Fibroblast of skin of left quadriceps (primary cell): ENCODE measurements at places on chromosomes 3 and 15.
A peak's percentile ranks its signal among the peaks of the same experiment; 100 is the strongest.

DNA sequence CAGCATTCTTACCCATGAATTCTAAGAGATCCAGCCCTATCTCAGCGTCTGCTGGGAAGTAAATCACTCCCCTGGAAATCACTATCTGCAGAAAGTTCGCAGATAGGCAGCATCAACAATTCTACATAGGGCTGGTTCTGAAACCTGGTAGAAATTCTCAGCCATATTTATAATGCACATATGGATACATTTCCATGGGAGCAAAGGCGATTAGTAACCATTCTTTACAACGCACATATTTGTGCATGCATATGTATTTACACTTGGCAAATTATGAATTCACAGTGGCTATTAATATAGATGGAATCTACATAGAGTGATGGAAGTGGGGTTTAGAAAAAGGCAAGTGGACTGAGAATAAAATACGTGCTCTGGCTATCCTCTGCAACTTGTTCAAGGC is 128.0 kb upstream of the FOXB1 start:
- no peak for DNase-seq

DNA sequence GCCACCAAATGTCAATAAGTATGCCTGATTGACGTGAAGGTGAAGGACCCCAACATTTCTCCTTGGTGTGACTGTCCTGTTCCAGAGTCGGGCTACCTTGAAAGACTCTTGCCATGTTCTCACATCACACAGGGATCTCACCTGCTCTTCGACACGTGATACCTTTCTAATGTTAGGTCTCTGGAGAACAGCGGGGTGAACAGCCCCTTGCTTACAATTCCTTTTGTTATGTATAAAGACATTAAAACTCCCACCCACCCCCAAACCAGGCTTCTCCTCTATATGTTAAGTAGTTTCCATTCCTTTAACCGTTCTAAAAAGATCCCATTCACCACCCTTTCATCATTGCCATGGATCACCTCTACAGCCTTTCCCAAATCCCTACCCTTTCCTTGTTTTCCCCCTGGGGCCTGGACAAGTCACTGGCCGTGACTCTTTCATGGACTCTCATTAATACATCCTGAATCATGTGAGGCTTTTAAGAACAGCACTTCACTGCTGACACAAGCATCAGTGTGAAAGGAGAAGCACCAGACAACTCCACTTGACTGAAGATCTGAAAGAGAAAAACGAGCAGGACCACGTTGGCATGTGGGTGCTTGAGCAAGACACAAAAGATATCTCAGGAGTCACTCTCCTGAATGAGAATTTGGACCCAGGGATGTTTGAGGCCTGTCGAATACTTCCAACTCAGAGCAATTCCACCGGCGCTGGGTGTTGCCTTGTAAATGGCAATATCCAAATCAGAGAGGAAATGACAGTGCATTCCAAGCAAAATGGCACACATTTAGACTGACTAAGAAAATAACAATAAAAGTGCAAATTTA is 115.0 kb downstream of the FOXP1 start:
- no peak for DNase-seq

DNA sequence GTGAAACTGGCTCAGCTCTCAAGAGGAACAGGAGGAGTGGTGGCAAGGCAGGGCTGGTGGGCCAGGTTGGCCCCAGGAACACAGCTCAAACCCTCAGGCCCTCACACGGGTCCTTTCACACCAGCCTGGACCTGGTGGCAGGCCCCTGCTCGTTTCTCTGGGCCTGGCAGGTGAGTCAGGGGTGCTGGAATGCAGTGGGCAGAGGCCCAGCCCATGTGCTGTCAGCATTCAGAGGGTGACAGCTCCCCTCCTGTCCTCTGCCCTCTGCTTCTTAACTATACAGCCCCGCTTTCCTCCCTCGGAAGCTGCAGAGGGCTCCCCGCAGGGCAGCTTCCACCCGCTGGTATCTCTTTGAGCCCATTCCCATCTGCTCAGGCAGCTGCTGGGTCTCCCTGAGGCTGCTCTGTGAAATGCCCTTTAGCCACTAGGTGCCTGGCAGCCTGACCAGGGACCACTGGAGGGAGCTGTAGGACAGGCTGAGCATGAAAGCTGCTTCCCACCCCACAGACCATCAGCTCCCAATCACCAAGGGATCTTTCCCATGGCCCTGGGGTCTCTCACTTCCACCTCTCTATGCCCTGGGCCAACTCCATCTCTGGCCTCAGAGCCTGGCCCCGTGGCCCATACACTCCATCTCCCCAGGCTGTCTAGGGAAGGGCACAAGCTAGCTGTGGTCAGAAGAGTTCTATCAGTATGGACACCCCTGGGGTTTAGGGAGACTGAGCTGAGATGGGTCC is 24.8 kb downstream of the SHF start:
- DNase-seq = peak; percentile 37

GRCh38 chr15:63972801-63973200 is 73.5 kb downstream of the DAPK2 start:
- no peak for DNase-seq

GRCh38 chr15:59303633-59304032 is 69.0 kb downstream of the MYO1E start:
- no peak for DNase-seq

GRCh38 chr15:93683651-93684050 is 547.7 kb upstream of the MCTP2 start:
- DNase-seq = no peak

DNA sequence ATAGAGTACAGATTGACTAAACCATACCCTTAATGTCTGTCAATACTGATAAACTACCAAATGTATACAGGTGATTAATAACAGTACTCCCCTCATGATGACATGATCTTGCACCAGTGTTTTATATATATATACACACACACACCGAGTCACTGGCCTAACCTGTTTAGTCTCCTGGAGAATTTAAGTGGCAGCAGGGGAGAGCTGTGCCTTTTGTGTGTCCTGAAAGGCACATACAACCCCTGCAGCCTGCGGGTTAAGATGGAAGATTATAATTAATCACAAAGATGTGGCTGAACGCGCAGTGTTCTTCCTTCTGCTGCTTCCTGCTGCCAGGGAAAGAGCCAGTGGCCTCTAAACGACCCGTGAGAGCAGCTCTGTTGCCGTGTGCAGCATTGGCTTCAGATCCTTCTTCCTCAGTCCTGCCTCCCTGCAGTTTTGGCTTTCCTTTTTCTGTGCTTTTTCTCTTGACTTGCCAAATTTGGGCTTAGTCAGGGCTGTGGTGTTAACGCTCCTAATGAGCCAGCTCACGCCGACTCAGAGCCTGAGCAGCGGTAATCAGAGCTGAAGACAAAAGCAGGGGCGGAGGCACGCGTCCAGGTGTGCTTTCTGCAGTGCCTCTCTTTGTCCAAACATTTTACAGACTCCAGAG is 42.5 kb upstream of the UBE3A start:
- no peak for DNase-seq

DNA sequence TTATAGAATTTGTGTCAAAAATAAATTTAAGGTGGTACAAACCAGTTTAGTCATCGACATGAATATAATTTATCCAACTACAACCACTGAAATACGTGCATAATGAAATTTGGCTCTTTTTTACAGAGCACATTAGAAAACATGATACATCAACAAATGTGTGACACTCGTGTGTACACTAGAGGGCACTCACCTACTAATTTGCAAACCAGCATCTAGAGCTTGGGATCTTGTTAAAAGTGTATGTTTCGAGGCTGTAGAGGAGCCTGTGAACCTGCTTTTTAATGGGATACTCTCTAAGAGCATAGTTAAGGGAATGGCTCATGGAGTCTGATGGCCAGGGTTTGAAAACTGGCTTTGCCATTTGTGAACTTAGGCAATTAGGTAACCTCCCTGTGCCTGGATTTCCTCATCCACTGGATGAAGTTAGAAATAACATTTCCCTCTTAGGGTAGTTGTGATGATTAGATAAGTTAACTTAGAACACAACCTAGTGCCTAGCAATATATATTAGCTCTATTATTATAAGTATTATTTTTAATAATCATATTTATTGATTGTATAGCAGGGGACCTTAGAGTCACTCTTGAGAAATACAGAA is 8.8 kb upstream of the CPOX start:
- DNase-seq = peak; percentile 39

- DNase-seq = no peak
Measured at GRCh38 chr15:75573648-75574384, 5.3 kb downstream of the PTPN9 start.

DNA sequence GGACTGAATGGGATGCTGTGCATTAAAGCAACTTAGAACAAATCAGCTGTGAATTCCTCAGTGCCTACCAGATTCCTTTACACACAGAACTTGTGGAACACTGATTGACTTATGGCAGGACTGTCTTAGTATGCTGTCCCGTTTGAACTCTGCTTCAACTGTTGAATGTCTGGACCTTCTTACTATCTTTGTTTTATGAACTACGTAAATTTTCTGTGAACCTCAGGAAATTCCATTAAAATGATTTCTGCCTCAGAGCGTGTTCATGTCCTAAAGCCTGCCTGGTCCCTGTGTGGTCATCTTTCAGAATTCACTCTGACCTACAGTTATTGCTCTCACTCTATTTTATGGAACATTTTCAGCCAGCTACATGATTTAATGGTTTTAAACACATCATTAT is 29.4 kb upstream of the FBN1 start:
- peak; percentile 44 for DNase-seq

DNA sequence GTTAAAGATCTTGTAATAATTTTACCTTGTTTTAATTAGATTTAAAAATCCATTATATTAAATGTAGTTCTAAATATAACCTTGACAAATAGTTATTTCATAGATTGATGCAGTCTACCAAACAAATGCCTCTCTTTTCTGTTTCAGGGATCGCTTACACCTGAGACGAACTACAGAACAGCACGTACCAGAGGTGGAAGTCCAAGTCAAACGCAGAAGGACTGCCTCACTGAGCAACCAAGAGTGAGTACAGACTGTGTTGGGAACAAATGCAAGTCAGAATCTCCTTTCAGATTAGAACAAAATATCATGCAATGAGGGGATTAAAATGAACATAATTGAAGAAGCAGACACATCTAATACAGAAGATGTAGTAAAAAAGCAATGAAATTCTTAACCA is 7.2 kb downstream of the SNRPN start:
- DNase-seq = no peak

DNA sequence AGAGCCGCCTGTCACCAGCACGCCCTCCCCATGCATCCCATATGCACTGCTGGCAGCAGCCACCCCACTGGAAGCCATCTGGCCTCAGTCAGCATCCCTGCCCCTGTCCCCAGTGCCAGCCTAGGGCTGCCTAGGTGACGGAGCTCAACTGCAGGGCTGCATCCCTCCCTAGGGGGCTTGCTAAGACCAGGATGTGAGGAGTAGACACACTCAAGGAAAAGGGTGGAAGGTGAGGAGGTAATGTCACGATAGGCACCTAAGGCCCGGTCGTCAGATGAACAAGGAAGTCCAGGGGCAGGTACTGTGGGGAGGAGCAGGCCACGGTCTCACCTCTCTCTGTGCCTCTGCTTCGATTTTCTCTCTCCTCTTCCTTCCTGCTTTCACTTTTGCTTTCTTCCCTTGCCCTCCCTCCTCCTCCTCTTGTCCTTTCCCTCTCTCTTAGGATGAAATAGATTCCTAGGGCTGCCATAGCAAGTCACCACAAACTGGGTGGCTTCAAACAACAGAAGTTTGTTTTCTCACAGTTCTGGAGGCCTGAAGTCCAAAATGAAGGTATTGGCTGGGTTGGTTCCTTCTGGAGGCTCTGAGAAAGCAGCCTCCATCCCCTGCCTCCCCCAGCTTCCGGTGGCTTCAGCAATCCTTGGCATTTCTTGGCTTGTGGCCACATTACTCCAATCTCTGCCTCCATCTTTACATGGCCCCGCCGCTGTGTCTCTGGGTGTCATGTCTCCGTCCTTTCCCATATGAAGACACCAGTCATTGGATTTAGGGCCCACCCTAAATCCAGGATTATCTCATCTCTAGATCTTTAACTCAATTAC is 298.3 kb downstream of the SHQ1 start:
- no peak for DNase-seq

DNA sequence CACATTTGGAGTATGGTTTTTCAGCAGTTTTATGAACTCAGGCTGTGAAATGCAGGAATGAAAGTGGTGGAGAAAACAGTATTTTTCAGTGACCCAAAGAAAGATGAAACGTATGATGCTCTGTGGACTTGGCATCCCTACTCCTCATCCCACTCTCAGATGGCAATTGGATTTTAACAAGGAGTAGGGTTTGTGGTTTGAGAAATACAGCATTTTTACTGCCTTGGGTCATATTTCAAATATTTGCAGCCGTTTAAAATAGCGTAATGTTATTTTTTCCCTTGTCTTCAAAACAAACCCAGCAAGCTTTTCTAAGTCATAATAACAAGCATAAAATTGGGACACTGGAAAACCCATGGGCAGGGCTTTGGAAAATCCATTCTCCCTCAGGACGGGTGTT is 117.2 kb upstream of the LRIG1 start:
- DNase-seq = no peak

GRCh38 chr15:62998262-62998890 is 44.2 kb upstream of the TPM1 start:
- no peak for DNase-seq

GRCh38 chr3:59247402-59247841 is 197.6 kb upstream of the CFAP20DC start:
- no peak for DNase-seq

DNA sequence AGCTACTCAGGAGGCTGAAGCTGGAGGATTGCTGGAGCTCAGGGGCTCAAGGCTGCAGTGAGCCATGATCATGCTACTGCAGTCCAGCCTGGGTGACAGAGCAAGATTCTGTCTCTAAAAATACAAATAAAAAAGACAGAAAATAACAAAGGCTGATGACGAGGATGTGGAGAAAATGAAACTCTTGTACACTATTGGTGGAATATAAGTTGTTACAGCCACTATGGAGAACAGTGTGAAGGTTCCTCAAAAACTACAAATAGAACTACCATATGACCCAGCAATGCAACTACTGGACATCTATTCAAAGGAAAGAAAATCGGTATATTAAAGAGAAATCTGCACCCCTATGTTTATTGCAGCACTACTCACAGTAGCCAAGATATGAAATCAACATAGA is 526.7 kb upstream of the NAALADL2 start:
- no peak for DNase-seq

DNA sequence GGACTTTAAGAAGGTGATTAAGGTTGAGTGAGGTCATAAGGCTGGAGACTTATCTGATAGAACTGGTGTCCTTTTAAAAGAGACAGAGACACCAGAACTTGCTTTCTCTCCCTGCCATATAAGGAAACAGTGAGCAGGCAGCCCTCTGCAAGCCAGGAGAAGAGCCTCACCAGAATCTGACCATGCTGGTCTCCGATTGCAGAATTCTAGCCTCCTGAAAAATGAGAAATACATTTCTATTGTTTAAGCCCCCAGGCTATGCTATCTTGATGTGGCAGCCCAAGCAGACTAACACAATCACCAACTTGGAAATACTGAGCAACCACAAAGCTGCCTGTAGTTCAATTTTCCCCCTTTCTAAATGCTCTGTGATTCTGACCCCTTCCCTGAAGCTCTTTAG is 161.4 kb upstream of the RARB start:
- no peak for DNase-seq

GRCh38 chr15:84598250-84598649 is 2.6 kb upstream of the ZSCAN2 start:
- DNase-seq = no peak

- DNase-seq = no peak
Measured at GRCh38 chr3:149610351-149611105, 47.3 kb downstream of the WWTR1 start.
